SJSA1 (cell line): ENCODE measurements at places on chromosomes 3 and 15. TPM values are rescaled to one million over a fixed set of nuclear protein-coding genes. Genes with fewer than 3 reads are reported as not detected.

DNA sequence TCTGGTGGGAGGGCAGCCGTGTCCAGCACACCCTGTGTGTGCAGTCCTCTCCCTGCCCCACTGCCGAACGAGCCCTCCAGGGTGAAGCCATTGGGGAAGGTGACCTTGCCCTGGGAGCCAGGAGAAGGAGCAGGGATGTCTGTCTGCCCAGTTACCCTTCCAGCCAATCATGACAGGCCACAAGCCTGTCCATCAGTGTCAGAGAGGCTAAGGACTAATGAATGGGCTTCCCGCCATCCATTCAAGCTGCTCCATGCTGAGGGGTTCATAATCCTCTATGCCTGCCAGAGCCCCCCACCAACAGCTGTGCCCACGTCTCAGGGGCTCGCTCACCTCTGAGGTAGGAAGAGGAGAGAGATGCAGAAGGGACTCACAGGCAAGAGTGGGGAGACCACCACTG lies 15.2 kb downstream of the ALS2CL start:
- H3K4me1 ChIP-seq, result no peaks in the 10 kb centered on the region
- H3K27me3 ChIP-seq, result no peaks in the 10 kb centered on the region
- H3K4me3 ChIP-seq, result no peak overlapping the region
- DNase-seq, result no peak
- H3K27ac ChIP-seq, result no peak overlapping the region

GRCh38 chr15:101543926-101544612 lies 54.6 kb upstream of the PCSK6 start:
- peaks cover 7% of the 10 kb centered on the region for H3K27me3 ChIP-seq
- no peaks in the 10 kb centered on the region for H3K36me3 ChIP-seq
- H3K4me3 ChIP-seq, result no peak overlapping the region

QRICH1 gene
- 37.8 and 77.3 TPM in 2 replicates for total RNA-seq

DNA sequence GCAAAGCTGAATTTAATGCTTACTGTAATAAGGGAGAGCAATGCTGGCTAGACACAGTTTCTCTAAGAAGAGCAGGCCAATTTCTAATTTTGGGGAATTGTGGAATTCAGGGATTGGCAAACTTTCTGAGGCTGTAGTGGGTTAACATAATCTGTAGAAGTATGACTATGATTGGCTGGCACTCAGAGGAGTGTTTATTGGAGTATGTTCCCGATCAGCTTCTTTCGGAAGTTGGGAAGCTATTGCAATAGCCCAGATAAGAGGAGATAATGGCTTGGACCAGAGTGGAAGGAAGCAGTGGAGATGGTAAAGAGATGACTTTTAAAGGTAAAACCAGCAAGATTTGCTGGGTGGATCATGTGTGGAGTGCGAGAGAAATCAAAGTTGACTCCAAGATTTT lies 19.4 kb downstream of the TMOD3 start:
- no peaks in the 10 kb centered on the region for H3K36me3 ChIP-seq

GRCh38 chr3:14839236-14839635 lies 20.5 kb downstream of the FGD5 start:
- DNase-seq, result no peak
- H3K4me1 ChIP-seq, result no peaks in the 10 kb centered on the region
- H3K36me3 ChIP-seq, result no peaks in the 10 kb centered on the region
- H3K4me3 ChIP-seq, result no peak overlapping the region

GRCh38 chr3:127458696-127459604 lies 131.6 kb downstream of the TPRA1 start:
- DNase-seq, result peak; percentile 4
- no peak overlapping the region for H3K27ac ChIP-seq
- H3K27me3 ChIP-seq, result peaks cover 29% of the 10 kb centered on the region
- peaks cover 20% of the 10 kb centered on the region for H3K4me1 ChIP-seq
- no peak overlapping the region for H3K4me3 ChIP-seq
- no peaks in the 10 kb centered on the region for H3K36me3 ChIP-seq

LRTM1 gene
- not detected in 2 replicates for total RNA-seq

GRCh38 chr15:65329984-65330735 lies 25.7 kb downstream of the RNU5B-1 start:
- no peak overlapping the region for H3K4me3 ChIP-seq
- DNase-seq, result no peak
- H3K4me1 ChIP-seq, result no peaks in the 10 kb centered on the region

DNA sequence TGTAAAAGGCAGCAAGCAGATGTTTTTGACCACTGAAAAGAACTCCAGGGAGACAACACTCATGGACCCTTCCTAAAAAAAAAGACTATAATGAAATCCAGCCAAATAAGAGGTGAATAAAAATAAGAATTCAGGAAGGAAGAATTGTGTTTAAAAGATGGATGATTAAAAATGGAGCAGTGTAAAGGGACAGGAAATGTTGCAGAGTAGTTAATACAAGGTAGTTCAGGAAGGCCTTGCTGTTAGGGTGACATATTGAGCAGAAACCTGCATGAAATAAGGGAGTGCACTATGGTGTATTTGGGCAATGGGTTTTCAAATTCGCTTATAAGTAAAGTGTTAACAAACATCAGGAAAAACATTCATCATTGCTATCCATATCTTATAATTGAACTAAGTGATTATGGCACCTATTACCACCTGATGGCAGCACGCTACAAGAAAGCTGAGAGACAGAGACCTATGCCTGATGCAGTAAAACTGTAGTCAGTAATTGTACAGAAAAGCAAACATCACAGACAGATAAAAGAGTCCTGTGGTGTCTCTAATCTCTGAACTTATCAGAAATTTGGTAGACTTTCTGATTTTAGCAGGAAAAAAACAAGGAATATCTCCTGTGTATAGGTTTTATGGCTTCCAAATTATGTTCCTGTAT lies 5.8 kb upstream of the DBR1 start:
- no peaks in the 10 kb centered on the region for H3K4me1 ChIP-seq
- no peaks in the 10 kb centered on the region for H3K36me3 ChIP-seq
- H3K27me3 ChIP-seq, result peaks cover 14% of the 10 kb centered on the region

DNA sequence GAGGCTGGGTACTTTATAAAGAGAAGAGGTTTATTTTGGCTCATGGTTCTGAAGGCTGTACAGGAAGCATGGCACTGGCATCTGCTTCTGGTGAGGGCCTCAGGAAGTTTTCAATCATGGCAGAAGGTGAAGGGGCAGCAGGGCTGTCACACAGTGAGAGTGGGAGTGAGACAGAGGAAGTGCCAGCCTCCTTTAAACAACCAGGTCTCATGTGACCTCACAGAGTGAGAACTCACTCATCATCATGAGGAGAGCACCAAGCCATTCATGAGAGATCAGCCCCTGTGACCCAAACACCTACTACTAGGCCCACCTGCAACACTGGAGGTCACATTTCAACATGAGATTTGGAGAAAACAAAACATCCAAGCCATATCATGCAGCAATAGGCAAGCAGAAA lies 9.3 kb upstream of the RFTN1 start:
- DNase-seq, result no peak
- H3K27me3 ChIP-seq, result no peaks in the 10 kb centered on the region
- no peak overlapping the region for H3K27ac ChIP-seq
- H3K36me3 ChIP-seq, result no peaks in the 10 kb centered on the region
- H3K4me1 ChIP-seq, result peaks cover 9% of the 10 kb centered on the region
- H3K4me3 ChIP-seq, result no peak overlapping the region

TICRR gene
- total RNA-seq, result 8.6 and 10.5 TPM in 2 replicates

DNA sequence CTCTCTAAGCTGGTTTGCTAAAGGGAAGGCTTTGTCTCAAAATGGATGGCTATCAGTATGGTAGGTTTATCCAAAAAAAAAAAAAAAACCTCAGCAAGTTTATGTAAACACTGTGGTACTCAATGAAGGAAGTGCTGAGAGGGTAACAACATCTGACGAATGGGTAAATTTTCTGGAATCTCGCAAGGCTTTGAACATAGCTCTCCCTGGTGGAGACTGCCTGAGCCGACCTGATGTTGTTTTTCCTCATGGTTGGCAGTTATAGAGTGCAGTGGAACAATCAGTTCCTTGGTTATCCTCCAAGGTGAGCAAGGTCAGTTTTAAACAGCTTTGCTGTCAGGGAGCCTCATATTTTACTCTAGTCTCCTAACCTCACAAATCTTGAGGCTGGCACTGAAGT lies 94.6 kb downstream of the ZPLD1 start:
- no peaks in the 10 kb centered on the region for H3K27me3 ChIP-seq
- no peaks in the 10 kb centered on the region for H3K4me1 ChIP-seq
- no peak for DNase-seq
- no peak overlapping the region for H3K27ac ChIP-seq
- no peak overlapping the region for H3K4me3 ChIP-seq

DNA sequence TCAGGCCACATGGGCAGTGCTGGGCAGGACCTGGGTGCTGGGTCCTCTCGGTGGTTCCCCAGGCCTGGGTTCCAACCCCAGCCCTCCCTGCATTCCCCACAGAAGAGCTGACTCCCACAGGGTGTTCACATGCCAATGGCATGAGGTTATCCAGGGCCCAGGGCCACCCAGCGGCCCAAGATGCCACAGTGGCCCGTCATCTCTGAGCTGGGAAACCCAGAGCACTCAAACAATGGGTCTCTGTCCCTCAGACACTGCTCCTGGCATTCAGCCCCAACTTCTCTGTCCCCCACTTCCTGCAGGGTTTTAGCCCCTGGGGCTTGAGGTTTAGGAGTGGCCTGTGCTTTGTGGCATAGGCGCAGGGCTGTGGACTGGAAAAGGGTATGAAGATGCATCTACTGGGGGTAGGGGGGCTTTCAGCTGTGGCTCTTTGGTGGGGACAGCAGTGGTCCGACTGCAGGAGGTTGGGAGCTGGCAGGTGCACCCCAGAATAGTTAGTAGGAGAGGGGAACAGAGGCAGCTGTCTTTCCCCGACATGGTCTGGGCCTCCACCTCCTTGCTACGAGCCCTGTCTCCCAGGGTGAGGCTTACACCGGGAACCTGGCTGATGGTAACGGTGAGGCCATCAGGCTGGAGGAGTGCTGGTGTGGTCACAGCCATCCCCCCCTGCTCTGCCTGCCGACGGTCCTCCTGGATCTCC lies 1.7 kb downstream of the CCDC9B start:
- H3K27me3 ChIP-seq, result no peaks in the 10 kb centered on the region
- H3K4me3 ChIP-seq, result peak overlapping the region; percentile 49
- peaks cover 61% of the 10 kb centered on the region for H3K36me3 ChIP-seq

DNA sequence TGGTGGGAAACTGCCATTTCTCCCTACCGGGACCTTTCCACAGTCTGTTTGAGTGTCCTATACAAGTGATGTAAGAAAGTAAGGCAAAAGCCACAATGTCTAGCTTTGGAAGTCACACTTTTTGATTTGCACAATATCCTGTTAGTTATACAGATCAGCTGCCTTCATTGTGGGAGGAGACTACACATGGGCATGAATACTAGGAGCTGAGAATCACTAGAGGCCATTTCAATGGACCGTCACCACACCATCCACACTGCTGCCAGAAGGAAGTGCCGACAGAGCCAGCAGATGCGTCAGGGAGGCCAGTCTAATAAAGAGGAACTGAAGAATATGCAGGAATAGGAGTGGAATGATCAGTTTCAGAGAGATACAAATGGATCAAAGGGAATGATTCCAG lies 65.8 kb downstream of the SCN11A start:
- H3K27me3 ChIP-seq, result no peaks in the 10 kb centered on the region
- no peak overlapping the region for H3K27ac ChIP-seq
- H3K4me1 ChIP-seq, result peaks cover 37% of the 10 kb centered on the region
- DNase-seq, result no peak

DNA sequence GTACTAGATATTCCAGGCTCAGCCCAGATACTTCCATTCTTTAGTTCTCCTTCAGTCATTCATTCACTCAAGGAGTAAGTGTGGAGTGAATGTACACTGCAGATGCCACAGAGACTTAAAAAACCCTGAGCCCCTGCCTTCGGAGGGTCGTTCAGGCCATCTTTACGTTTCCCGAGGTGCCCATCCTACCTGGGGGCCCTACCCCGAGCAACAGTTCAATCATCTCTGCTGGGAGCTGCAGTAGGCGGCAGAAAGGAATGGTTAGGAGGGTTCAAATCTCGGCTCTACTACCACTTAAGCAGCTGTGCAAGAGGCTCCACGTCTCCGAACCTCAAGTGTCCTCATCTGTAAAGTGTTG lies 613 bp downstream of the SEC13 start:
- peak; percentile 5 for DNase-seq
- peaks cover 44% of the 10 kb centered on the region for H3K36me3 ChIP-seq
- H3K27ac ChIP-seq, result peak overlapping the region; percentile 87
- H3K27me3 ChIP-seq, result no peaks in the 10 kb centered on the region
- peak overlapping the region; percentile 84 for H3K4me3 ChIP-seq

GRCh38 chr3:180836766-180837165 lies 75.7 kb upstream of the FXR1 start:
- H3K36me3 ChIP-seq, result no peaks in the 10 kb centered on the region
- H3K27me3 ChIP-seq, result no peaks in the 10 kb centered on the region
- no peak for DNase-seq
- H3K4me3 ChIP-seq, result no peak overlapping the region
- H3K27ac ChIP-seq, result no peak overlapping the region

GP5 gene
- not detected in 2 replicates for total RNA-seq

DNA sequence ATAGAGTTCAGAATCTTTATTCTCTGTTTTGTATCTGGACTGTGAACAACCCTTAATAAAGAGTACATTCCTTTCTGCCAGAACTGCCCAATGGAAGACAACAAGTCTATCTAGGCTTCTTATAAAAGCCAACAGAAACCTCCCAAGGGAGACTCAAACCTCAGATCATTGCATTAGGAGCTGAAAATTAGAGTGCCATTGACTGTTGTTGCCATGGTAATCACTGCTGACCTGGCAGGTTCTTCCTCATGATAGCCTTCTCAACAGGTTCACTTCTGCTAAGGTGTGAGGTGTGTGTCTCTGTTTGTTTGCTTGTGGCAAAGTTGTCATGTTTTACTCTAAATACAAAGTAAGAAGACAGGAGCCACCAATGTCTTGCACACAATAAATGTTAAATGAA lies 79.2 kb downstream of the TMEM108 start:
- H3K27me3 ChIP-seq, result no peaks in the 10 kb centered on the region
- no peak overlapping the region for H3K27ac ChIP-seq
- DNase-seq, result no peak
- H3K36me3 ChIP-seq, result no peaks in the 10 kb centered on the region

- H3K4me3 ChIP-seq, result no peak overlapping the region
- no peak overlapping the region for H3K27ac ChIP-seq
- no peak for DNase-seq
- no peaks in the 10 kb centered on the region for H3K4me1 ChIP-seq
- no peaks in the 10 kb centered on the region for H3K27me3 ChIP-seq
These were observed 15.9 kb downstream of the CSRNP1 start for GRCh38 chr3:39137435-39137936.

CCDC33 gene
- total RNA-seq, result not detected in 2 replicates
